Progenitor cell of endocrine pancreas (in vitro differentiated cells): ENCODE measurements at places on chromosomes 7 and 10.

GRCh38 chr10:131670341-131670740 is 230.5 kb upstream of the PPP2R2D start:
- DNase-seq, result no peak

DNA sequence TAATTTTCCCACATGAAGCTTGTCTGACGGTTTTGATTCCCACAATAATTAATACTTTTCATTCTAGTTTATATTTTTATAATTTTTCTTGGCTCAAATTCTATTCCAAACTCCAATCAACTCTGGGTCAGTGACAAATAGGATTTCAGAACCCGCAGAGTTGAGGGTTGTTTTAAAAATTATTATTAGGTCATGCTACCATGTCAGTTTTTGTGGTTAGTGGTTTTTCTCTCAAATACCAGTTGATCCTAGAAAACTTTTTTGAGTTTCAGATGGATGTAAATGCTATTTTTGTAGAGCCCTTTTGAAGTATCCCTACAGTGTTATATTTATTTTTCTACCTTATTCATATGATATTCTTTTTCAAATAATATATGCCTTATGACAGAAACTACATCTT is 237.4 kb downstream of the SEMA3D start:
- no peak for DNase-seq

DNA sequence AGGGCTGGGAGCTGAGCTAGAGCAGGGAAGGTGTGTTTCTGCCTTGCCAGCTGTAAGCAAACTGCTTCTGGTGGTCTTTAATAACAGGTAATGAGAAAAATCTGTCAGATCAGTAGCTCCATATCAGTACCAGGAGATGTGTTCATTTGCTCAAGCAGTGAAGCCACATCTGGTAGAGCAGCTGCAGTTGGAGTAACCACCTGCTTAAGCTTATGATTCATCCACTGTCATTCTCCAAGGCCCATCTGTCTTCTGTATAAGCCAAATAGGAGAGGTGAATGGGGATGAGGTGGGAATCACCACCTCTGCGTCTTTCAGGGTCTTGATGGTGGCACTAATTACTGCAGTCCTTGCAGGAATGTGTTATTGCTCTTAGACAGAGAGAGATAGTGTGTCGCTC is 18.4 kb upstream of the COBL start:
- DNase-seq, result no peak

DNA sequence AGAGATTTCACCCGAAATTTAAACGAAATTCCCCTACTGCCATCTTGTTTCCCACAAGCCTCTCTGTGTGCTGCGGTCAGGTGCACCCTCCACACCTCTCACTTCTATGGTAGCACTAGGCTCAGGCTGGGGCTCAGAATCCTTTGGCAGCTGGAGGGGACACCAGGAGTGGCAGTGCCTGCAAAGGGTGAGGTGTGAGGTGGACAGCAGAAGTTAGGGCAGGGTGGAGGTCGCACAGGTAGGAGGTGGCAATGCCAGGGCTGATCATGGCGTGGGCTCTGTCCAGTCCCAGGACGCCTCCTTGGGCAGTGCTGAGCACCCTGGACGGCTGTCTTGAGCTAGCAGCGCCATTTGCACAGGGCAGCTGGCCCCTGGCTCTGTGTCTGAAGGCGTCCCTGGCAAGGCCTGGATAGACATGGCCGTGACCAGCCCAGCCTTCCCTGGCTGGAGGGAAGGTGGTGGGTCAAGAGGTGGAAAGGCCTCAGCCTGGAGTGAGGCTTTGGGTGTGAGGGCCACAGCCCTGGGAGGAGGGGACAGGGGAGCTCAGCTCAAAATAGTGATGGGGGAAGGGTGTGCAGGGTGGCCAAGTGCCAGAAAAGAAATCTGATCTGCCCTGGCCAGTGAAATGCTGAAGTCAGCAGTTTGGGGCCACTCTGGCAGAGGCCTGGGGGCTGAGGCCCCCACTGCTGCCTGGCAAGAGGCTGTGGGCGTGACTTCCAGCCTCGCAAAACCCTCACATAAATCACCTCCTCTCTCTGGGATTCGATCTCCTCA is 40.0 kb downstream of the ZCCHC24 start:
- no peak for DNase-seq

DNA sequence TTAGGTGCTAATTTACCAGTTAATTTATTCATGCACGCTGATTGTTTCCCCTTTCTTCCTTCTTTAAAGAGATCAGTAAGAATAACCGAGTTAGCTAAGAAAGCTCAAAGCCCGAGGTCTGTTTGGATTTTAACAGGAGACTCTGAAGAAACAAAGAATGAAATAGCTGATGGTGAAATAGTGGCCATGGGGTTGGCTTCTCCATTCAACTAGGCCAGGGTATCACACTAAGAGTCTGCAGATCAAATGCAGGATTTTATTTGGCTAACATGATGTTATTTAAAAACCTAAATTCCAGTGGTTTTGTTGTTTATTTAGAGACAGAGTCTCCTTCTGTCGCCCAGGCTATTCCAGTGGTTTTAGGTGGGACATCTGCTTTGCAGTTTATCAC is 65.2 kb upstream of the SYPL1 start:
- no peak for DNase-seq

GRCh38 chr7:139471740-139472353 is 11.6 kb downstream of the KLRG2 start:
- DNase-seq, result no peak
